ENCODE measurements at places on chromosomes 4 and X.

DNA sequence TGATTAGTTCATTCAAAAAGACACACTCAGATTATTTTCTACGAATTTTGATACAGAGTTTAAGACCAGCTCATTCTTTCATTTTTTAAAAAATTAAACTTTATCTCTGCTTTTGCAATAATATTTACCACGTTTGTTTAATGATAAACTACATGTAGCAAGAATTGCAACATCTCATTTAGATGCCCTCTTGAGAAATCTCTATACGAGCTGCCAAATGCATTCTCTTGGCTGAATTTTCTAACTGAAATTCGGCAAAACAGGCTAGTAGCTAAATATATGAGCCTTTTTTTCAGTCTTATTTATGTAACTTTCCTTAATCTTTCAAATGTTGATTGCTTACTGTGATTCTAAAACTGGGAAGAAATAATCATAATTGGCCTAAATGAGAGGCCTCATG is 2.1 kb upstream of the GC start:
- no peak for DNase-seq

DNA sequence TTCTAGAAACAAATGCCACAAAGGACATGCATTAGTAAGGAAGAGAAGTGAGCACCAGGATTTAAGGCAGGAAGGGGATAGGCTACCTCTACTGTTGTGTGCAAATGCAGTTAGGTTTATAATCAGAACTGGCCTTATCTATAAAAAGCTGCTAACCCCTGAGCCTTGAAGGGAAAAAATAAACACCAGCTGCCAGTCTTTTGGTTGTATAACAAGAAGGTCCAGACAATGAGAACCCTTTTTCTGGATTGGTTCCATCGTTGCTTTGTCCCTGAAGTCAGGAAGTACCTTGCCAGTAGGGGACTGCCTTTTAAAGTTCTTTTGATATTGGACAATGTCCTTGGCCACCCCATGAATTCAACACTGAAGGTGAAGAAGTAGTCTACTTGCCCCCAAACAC is 126.7 kb upstream of the OTUD4 start:
- DNase-seq, result no peak

- no peak for DNase-seq
Measured at GRCh38 chrX:18828832-18829404, 121.5 kb downstream of the PPEF1 start.

DNA sequence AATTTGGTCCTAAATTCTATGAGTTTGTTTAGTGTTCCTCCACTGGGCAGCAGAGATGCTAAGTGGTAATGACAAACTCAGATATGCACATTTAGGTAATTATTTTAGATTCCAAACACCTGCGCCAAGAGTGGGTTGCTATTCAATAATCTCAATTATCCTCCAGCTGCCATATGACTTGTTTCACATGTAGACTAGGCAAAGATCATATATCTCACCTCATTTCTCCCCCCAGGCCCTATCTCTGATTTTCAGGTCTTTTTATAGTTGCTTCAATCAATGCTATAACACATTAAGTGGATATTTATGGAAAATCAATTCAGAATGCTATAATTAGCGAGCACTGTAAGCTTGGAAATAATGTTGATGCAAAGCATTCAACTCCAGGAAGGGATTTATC is 217.6 kb downstream of the KCTD8 start:
- no peak for DNase-seq

DNA sequence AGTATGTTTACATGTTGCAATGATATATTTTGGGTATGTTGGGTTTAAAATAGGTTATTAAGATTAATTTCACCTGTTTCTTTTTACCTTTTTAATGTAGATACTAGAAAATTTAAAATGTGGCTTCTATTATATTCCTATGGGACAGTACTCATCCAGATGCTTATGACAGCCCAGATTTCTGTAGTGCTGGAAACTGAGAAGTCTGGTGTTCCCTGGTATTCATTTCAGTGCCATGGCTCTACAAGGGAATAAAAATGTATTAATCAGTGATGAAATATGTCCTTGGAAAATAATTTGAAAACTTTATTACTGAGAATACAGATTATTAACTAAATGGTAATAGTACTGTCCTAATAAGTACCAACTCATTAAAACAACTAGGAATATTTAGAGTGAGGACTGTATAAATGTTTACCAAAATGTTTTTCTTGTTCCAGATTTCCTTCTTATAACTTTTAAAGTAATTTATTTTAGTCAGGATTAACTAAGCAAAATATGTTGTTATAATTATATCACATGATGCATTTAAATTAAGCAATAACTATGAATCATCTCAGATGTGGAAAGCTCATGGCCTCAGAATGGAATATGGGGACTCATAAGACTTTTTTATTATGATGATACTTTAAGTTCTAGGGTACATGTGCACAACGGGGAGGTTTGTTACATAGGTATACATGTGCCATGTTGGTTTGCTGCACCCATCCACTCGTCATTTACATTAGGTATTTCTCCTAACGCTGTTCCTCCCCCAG is 25.3 kb downstream of the ARHGAP24 start:
- no peak for DNase-seq

GRCh38 chr4:69689599-69689998 is 36.6 kb upstream of the UGT2A1 start:
- DNase-seq, result no peak

DNA sequence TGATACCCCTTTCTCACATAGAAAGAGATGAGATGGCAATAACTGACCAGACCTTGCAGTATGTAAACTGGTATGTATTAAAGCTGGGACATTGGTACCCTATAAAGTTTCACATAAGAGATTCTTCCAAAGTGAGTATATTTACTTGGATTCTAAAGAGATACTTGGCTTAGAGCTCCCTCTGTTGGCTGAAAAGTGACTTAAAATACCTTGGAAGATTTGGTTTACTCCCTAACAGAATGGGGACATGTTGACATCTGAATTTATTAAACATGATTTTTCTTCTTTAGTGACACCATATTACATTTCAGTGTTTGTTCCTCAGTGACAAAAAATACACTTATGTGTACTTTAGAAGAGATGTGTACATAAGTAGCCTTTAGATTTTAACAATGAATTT is 47.9 kb upstream of the RGN start:
- no peak for DNase-seq

DNA sequence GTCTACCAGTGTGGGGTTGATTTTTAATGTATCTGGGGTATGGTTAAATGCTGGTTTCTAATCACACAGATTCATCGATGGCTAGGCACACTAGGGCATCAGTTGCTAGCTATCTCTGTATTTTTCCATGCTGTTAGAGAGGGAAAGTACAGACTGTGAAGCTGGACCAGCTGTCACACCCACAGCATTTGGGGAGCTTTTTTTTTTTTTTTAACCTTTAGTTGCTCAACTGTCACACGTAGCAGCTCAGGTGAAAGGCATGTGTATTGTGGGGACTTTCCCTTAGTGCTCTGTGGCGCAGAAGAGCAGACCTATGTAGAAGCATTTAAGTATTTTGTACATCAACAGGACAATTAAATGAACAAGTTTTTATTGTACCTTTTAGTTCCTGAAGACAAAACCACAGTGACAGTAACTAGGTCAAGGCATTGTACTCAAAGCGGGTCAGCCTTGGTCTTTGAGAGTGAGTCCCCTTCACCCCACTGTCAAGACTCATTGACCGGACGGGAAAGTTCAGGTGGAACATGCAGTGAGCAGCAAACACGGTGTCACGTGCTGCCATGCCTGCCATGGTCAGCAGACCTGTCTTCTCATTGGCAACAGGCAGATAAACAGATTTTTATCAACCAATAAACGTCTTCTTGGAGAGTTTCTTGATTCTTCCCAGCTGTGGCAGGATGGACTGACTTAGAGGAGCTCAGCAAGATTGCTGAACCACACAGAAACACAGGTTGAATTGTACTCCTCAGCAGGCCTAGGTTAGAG is 65.3 kb downstream of the CASP3 start:
- no peak for DNase-seq

DNA sequence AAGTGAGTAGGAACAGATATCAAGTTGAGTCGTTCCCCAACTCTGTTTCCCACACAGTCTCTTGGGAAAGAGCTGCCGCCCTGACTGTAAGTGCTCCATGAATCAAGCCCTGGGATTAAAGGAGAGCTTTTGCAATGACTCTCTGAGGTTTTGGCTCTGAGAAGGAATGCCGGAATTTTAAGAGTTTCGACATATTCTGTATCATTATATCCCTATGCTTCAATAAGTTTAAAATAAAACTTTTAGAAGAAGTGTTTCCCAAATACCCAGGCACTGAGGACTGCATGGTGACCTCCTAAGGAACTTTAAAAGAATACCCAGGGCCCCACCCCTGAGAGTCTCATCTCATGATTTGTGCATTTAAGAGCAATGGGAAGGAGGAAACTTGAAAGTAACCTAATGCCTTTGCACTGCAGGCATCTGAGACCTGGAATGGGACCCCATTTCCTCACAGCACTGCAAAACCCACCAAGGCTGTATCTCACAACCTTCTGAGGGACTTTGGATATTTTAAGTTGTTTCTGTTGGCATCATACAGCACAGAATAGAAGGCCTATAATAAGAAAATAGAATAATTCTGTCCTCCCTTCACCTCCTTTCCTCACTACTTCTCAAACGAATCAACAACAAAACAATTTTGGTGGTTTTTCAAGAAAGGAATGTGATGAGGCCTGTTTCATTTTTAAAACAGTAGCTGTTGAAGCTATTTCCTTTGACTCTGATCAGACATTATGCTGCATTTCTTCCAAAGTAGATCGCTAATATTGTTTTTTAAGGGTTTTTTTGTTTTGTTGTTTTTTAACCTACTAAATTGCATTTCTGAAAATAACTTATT is 121.2 kb downstream of the GASK1B start:
- no peak for DNase-seq

- DNase-seq, result no peak
Measured at GRCh38 chr4:110626532-110627153, 3.8 kb upstream of the PITX2 start.

DNA sequence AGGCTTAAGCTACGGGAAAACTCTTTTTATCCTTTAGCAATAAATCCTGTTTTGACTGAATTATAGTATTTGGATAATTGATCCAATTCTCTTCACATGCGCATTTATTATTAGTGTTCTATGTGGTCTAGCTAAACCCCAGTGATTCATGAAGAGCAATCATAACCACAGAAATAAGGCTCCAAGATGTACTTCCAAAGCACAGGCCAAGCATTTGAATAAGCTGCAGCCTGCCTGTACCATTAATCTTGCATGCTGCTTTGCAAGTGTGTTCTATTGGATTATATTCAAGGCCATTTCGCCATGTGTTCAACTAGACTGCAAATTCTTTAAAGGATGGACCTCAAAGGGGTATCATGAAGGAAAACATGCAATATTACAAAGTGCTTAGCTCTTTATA is 385.2 kb upstream of the FAT1 start:
- DNase-seq, result no peak

- no peak for DNase-seq
Measured at GRCh38 chr4:75696581-75696980, 23.4 kb upstream of the G3BP2 start.

DNA sequence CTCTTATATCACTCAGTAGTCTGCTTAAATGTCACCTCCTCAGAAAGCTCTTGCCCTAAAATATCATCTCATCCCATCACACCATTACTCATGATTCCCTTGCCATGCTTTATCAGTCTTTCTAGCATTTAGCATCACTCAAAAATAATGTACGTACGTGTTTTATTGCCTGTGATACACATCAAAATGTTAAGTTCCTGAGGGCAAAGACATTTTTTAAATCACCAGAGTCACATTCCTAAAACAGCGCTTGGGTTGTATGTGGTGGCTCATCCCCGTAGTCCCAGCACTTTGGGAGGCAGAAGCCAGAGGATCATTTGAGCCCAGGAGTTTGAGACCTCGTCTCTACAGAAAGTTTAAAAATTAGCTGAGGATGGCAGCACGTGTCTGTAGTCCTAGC is 21.3 kb upstream of the PDLIM5 start:
- no peak for DNase-seq

DNA sequence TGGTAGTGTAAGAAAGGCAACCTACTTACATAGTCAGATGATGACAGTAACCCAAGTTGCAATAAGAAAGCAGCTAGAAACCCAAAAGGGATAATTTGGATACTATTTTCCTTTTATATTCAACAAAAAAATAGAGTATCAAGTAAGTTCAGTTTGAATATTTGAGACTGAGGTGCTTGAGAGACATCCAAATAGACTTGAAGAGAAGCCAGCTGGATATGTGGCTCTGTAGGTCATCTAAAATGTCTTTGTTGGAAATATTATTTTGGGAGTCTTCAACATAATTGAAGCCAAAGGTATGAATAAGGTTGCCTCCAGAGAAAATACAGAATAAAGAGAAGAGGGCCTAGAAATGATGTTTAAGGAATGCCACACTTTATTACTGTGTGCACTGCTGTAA is 438.2 kb upstream of the DIAPH2 start:
- no peak for DNase-seq

DNA sequence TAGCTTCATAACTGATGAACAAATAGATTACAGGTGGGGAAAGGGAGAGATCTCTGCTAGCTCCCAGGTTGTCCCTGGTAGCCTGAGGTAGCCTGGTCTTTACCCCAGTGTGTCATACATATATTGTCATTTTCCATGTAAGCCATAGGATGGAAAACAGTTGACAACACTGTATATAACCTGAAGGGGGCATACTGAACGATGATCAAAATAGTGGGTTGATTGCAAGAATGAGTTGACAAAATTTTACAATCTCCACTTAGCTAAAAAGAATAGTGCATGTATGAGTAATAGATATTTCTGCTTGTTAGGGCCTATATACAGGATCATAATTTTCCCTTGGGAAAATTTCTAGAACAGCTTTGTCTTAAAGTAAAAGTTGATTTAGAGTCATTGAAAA is 304.1 kb upstream of the HAND2 start:
- no peak for DNase-seq

DNA sequence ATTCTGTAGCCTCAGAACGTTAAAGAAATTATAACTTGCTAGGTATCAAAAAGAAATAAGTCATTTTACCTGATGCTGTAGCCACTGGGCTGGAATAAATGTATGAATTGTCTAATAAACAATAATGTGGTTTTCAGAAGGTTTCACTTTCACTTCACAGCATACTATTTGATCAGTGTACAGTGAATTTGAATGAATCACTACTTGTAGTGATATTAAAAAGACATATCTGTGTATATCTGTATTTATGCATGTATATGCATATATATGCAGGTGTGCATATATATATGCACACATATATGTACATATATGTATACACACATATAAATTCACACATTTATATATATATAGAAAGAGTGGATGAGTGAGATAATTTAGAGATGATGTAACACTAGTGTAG is 440.0 kb upstream of the PCDH10 start:
- DNase-seq, result no peak

- no peak for DNase-seq
Measured at GRCh38 chrX:131763674-131764073, 219.8 kb downstream of the OR13H1 start.

DNA sequence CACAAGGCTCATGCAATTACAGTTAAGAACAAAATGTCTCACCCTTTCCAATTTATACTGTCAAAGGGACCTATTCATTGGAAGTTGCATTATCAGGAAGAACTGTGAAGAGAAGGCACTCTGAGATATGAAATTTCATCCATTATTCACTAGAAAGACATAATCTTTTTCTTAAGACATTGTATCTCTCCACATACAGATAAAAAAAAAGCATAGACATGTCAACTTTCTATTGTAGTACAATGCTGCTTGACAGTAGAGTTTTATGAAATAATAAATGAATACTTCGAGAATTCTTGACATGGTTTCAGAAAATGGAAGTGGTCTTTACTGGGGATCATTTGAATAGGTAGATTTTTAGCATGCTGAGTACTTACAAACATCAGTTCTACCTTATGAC is 545.0 kb downstream of the TMA16 start:
- no peak for DNase-seq

- no peak for DNase-seq
Measured at GRCh38 chrX:132452911-132453550, 35.8 kb downstream of the MBNL3 start.

GRCh38 chr4:86670756-86671155 is 76.6 kb downstream of the PTPN13 start:
- DNase-seq, result no peak

All from stimulated activated CD8-positive, alpha-beta memory T cell treated with anti-CD3 and anti-CD28 coated beads, Interleukin-2, amount 100 ng/mL, for 48 hours (primary cell).